ENCODE measurements at places on chromosomes 3 and 15.

- no peak for DNase-seq
These were observed 51.5 kb downstream of the ISG20 start for GRCh38 chr15:88690331-88690730.

DNA sequence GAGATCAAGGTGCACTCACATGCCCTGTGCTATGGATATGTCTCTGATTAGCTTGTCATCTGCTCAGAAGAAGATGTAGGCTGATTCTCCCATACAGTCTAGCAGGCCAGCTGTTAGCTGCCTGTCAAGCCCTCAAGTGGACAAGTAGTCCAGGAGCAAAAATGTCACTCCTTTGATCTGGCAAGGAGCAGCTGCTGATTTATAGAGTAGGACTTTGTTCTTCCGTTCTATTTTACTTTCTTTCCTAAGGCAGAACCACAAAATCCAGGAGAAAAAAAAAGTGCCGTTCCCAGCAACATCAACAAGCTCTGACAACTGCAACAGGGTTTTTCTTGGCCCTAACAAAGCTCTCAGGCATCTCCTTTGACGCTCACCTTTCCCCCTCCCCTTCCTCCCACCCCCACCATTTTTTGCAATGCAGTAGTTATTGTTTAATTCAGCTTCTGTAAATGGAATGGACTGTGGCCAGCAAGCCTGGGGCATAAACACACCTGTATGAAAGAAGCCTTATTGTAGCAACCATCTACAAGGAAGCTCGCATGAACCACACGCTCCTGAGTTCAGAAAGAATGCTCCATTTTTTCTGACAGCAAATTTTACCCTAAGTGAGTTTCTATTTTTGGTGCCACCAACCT lies 196.3 kb downstream of the MEIS2 start:
- no peak for DNase-seq

- no peak for DNase-seq
These were observed 11.8 kb downstream of the UBE3A start for GRCh38 chr15:25426896-25427610.

DNA sequence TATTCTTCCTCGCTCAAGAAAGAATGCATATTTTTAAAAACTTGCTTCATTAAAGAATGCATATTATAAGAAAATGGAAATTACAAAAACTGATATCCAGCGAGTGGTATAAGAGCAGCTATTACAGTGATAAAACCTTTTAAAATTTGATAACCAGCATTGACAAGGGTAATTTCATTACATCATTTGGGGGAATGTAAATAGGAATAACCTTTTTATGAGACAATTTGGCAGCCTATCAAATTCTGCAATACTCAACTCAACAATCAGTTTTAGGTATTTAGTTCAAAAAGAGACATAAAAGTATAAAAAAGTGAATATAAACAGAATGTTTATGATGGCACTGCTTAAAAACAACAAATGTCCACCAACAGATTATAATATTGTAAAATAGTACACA lies 35.4 kb downstream of the MAP4 start:
- DNase-seq, result no peak

GRCh38 chr3:66381626-66382025 lies 119.2 kb downstream of the LRIG1 start:
- DNase-seq, result no peak

GRCh38 chr15:31108836-31109235 lies 7.3 kb upstream of the TRPM1 start:
- no peak for DNase-seq

DNA sequence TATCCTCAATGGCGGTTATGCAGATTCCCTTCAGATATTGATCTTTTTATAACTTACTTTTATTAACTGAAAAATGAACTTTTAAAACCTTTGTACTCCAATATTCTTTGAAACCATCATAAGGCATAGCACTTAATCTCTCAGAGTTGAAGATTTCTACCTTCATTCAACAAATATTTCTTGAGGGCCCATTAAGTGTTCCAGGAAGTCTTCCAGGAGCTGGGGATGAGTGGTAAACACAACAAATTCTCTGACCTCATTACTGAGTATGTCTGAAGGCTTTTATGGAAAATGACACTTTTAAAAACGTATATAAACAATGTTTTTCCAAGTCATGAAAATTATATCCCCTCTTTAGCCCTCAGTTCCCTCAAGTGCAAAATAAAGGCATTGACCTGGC lies 575.3 kb upstream of the IL12A start:
- no peak for DNase-seq

- no peak for DNase-seq
These were observed 193.4 kb upstream of the SEMA6D start for GRCh38 chr15:47523681-47524475.

GRCh38 chr3:31804251-31805051 lies 176.6 kb downstream of the OSBPL10 start:
- peak; percentile 34 for DNase-seq

DNA sequence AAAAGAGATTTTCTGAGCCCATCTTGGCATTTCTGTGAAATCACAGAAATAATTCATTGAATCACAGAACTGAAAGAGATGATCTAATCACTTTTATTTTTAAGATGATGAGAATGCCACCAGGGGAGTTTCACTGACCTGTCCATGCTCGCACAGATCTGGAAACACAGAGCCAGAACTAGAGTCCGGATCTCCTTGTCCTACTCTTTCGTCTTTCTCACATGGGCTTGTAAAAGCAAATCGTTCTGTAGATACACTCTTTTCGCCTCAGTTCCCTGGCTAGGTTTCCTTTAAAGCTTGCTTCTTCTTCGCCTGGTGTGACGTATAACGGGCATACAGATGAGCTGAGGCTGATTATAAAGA lies 122.5 kb upstream of the SPRED1 start:
- no peak for DNase-seq

DNA sequence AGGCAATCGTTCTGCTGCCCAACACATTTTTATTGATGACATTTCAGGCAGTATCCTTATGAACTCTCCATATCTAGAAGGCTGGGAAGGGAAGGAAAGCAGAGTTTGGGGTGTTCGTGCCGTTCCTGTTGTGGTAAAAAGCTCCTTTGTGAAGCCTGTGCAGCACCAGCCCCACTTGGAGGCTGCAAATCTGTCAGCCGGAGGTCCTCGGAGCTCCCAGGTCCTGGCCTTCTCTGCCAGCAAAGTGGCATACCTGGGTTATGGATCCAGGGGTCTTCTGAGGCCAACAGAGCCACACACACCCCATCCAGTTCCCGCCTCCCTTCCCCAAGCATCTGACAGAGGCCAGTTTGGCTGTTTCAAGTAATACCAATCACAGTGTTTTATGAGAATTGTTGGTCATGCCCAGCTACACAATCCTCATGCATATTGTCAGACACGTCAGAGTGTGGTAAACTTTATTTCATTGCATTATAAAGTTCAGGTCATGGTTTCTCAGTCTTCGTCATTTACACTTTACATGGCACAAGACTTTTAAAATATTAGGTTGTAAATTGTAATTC lies 15.9 kb upstream of the USP3 start:
- no peak for DNase-seq

GRCh38 chr15:33581032-33581431 lies 270.3 kb downstream of the RYR3 start:
- DNase-seq, result no peak

GRCh38 chr15:91849749-91850161 lies 3.8 kb upstream of the SLCO3A1 start:
- peak; percentile 52 for DNase-seq
